ENCODE measurements at places on chromosomes 3 and 15.

- peaks cover 50% of the 10 kb centered on the region for H3K36me3 ChIP-seq
- DNase-seq = no peak
- H3K27me3 ChIP-seq = no peaks in the 10 kb centered on the region
These were observed 23.1 kb downstream of the RIOX2 start for GRCh38 chr3:97949110-97949485.

DNA sequence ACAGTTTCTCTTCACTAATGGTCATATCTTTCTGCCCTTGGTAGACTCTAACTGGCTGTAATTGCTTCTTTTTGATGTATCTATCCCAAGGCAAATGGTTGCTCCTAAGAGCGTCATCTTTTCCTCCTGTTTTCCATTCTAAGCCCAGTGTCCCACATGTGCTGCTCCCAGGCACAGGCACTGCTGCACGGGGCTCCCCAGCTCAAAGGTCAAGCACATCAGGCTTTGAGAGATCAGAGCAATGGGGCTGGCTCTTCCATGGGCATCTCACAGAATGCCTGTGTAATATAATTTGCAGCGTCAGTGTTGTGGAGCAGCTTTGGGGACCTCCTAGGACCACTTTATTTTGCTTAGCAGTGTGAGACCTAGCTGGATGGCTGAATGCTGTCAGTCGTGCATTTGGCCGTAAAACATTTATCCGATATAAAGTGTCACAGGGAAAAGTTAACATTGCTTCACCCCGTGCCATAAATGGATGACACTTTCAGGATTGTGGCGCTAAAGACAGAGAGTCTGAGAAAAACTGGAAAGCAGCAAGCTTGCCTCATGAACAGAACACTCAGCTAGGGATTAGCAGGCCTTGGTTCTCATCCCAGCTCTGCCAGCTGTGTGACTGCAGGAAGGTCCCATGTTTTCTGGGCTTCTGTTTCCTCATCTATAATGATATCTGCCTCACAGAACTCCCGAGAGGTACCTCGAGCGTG, 277.5 kb upstream of the TBL1XR1 start:
- H3K27ac ChIP-seq = no peak overlapping the region
- H3K4me3 ChIP-seq = no peak overlapping the region
- H3K4me1 ChIP-seq = no peaks in the 10 kb centered on the region

DNA sequence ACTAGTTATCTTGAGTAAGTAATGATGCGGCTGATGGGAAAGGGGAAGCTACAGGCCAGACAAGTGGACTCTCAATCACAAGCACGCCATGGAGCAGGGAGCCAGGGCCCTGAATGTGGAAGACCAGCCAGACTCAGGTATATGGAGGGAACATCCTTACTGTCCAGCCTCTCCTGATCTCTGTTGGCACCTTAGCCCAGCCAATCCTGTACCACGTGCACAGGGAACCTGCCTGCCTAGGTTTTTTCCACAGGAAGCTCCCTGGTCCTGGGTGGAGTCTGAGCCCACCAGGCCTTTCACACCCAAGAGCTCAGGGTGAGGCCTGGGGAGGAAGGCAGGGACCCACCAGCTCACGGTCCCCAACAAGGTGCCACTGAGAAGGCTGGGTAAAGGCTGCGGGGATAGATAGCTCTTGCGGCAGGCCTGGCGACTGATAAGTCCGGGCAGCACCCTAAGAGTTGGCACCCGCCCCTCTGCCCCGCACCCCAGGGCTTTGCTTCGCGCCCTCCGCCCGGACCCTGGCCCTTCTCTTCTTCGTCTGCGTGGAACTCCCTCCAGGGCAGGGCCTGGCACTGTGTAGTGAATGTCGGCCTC, 933 bp upstream of the APEH start:
- peaks cover 2% of the 10 kb centered on the region for H3K36me3 ChIP-seq
- H3K27ac ChIP-seq = peak overlapping the region; percentile 98
- peak overlapping the region; percentile 94 for H3K4me3 ChIP-seq
- DNase-seq = no peak
- H3K27me3 ChIP-seq = no peaks in the 10 kb centered on the region
- H3K4me1 ChIP-seq = peaks cover 26% of the 10 kb centered on the region

- DNase-seq = no peak
- H3K36me3 ChIP-seq = no peaks in the 10 kb centered on the region
- H3K27me3 ChIP-seq = peaks cover 4% of the 10 kb centered on the region
- no peaks in the 10 kb centered on the region for H3K4me1 ChIP-seq
These were observed 65.8 kb downstream of the ATP8B4 start for GRCh38 chr15:50053055-50053856.

- peaks cover 32% of the 10 kb centered on the region for H3K4me1 ChIP-seq
- H3K27ac ChIP-seq = peak overlapping the region; percentile 88
- H3K4me3 ChIP-seq = peak overlapping the region; percentile 36
- no peaks in the 10 kb centered on the region for H3K36me3 ChIP-seq
These were observed 3.3 kb upstream of the CEP97 start for GRCh38 chr3:101720851-101721840.

DNA sequence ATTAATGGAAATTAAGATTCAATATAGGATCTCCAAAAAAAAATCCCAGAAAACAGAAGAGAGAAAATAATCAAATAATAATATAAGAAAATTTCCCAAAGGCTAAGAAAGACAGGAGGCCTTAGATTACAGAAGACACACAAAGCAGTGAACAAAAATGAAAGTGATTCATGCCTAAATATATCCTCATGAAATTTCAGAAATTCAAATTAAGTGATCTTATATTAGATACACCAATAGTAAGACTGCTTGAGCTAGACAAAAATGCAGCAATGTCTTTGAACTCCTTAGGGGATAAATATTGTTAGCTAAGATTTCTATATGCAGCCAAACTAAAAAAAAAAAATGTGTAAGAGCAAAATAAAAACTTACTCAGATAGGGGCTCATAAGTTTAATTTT, 44.6 kb upstream of the ARPP21 start:
- H3K4me3 ChIP-seq = no peak overlapping the region
- no peaks in the 10 kb centered on the region for H3K27me3 ChIP-seq
- no peaks in the 10 kb centered on the region for H3K36me3 ChIP-seq
- no peak overlapping the region for H3K27ac ChIP-seq
- DNase-seq = no peak
- H3K4me1 ChIP-seq = peaks cover 48% of the 10 kb centered on the region

DNA sequence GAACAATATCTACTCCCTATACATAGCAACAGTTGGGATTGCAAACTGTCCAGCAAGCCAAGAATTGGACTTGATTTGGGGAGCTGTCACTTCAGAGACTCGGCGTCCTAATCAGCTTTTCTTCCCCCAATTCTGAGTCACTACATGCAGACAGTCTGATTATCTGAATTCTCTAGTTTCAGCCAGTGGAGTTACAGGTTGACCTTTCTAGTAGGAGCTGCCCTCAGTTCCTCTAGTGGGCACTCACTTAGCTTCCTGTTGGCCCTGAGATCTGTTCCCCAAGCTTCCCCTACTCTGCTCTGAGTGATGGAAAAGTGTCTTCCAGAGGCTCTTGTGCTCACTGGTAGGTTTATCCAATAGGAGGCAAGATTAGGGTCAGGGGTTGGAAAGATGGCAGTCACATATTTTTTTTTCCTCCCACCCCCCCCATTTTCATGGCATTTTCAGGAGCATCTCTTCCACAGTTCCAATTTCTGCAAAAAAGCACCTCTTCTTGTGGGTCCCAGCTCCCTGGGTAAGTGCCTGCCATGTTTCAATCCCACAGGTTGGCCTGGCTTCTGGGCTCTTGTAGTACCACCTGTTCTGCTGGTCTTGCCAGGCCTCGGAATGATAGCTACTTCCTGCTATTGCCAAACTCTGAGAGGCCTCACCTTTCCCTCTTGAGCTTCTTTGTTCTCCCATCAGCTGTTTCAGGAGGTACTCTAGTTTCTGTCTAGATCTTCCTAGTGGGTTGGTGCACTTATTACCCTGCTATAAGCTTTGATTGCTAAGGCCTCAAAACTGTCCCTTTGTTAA, 182.2 kb downstream of the RAP2B start:
- H3K4me3 ChIP-seq = no peak overlapping the region
- peaks cover 9% of the 10 kb centered on the region for H3K27me3 ChIP-seq
- DNase-seq = no peak
- H3K36me3 ChIP-seq = peaks cover 5% of the 10 kb centered on the region
- no peak overlapping the region for H3K27ac ChIP-seq

GRCh38 chr3:3084890-3085289, 25.3 kb downstream of the IL5RA start:
- no peaks in the 10 kb centered on the region for H3K36me3 ChIP-seq
- no peak overlapping the region for H3K4me3 ChIP-seq
- H3K27ac ChIP-seq = peak overlapping the region; percentile 81
- peaks cover 34% of the 10 kb centered on the region for H3K4me1 ChIP-seq
- no peak for DNase-seq

- peaks cover 34% of the 10 kb centered on the region for H3K27me3 ChIP-seq
- no peak overlapping the region for H3K27ac ChIP-seq
- H3K4me1 ChIP-seq = no peaks in the 10 kb centered on the region
These were observed 18.7 kb upstream of the GK5 start for GRCh38 chr3:142244056-142244455.

GRCh38 chr3:11185564-11186317, 31.4 kb downstream of the HRH1 start:
- DNase-seq = no peak
- H3K36me3 ChIP-seq = no peaks in the 10 kb centered on the region
- peaks cover 9% of the 10 kb centered on the region for H3K27me3 ChIP-seq
- no peak overlapping the region for H3K27ac ChIP-seq
- H3K4me1 ChIP-seq = no peaks in the 10 kb centered on the region
- no peak overlapping the region for H3K4me3 ChIP-seq

DNA sequence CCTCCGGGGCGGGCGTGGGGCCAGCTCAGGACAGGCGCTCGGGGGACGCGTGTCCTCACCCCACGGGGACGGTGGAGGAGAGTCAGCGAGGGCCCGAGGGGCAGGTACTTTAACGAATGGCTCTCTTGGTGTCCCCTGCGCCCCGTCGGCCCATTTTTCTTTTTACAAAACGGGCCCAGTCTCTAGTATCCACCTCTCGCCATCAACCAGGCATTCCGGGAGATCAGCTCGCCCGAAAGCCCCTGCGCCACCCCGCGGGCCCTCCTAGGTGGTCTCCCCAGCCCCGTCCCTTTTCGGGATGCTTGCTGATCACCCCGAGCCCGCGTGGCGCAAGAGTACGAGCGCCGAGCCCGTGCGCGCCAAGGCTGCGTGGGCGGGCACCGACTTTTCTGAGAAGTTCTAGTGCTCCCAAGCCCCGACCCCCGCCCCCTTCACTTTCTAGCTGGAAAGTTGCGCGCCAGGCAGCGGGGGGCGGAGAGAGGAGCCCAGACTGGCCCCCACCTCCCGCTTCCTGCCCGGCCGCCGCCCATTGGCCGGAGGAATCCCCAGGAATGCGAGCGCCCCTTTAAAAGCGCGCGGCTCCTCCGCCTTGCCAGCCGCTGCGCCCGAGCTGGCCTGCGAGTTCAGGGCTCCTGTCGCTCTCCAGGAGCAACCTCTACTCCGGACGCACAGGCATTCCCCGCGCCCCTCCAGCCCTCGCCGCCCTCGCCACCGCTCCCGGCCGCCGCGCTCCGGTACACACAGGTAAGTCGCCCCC, at the start of gene THBS1:
THBS1 (plus strand) TSS at position 595 of the 757 bp plus-strand sequence. CDS start 779 bp downstream, outside the sequence.
- peak within 1 kb of the TSS; percentile 21 for H3K4me3 ChIP-seq
- H3K27ac ChIP-seq = no peak within 1 kb of the TSS
- peaks cover 15% of the 10 kb centered on the region for H3K4me1 ChIP-seq
- H3K27me3 ChIP-seq = peaks cover 61% of the 10 kb centered on the region
- DNase-seq = no peak

GRCh38 chr3:161072211-161072621, 32.9 kb downstream of the B3GALNT1 start:
- no peaks in the 10 kb centered on the region for H3K27me3 ChIP-seq
- no peak overlapping the region for H3K27ac ChIP-seq
- no peaks in the 10 kb centered on the region for H3K36me3 ChIP-seq
- DNase-seq = no peak
- no peak overlapping the region for H3K4me3 ChIP-seq
- H3K4me1 ChIP-seq = peaks cover 36% of the 10 kb centered on the region

GRCh38 chr15:41862515-41863116, 24.0 kb downstream of the PLA2G4B start:
- no peak overlapping the region for H3K4me3 ChIP-seq
- DNase-seq = no peak
- no peak overlapping the region for H3K27ac ChIP-seq
- H3K4me1 ChIP-seq = no peaks in the 10 kb centered on the region
- H3K36me3 ChIP-seq = no peaks in the 10 kb centered on the region

GRCh38 chr3:29215948-29216347, 64.9 kb upstream of the RBMS3 start:
- H3K27me3 ChIP-seq = no peaks in the 10 kb centered on the region
- H3K27ac ChIP-seq = no peak overlapping the region
- DNase-seq = no peak
- no peaks in the 10 kb centered on the region for H3K4me1 ChIP-seq

DNA sequence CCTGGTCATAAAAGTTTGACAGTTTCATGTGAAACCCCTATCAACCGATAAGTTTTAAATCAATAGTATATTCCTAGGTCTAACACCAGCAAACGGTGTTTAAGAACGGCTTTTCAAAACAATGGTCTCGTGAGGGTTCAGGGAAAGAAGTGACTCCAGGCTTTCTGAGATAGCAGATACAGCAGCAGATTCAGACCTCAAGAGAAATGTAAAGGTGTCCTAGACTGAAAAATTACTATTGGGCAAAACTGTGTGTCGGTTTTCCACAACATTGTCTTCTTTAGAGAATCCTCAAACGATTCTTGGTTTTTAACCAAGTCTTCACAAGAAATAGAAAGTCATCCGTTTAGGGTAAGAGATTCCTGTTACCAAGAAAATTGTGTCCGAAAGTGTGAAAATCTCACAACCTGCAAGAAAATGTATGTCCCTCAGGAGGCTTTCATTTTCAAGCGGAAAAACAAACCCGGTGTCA, 1.2 kb downstream of the SETD2 start:
- H3K4me1 ChIP-seq = peaks cover 58% of the 10 kb centered on the region
- no peak for DNase-seq
- peak overlapping the region; percentile 99 for H3K27ac ChIP-seq
- H3K4me3 ChIP-seq = peak overlapping the region; percentile 97

DNA sequence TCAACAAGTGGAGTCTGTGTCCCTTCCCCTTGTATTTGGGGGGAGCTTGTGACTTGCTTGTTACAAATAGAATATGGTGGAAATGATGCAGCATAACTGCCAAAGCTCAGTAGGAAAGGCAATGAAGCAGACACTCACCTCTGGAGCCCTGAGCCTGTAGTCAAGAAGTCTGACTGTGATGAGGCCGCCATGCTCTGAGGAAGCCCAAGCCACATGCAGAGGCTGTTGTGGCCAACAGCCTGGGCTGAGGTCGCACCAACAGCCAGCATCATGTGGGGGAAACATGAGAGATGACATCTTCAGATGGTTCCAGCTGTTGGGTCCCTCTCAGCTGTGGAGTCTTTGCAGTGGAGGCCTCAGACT, 161.4 kb downstream of the CHSY1 start:
- peaks cover 5% of the 10 kb centered on the region for H3K27me3 ChIP-seq
- no peak overlapping the region for H3K27ac ChIP-seq
- no peak for DNase-seq
- H3K4me3 ChIP-seq = no peak overlapping the region
- no peaks in the 10 kb centered on the region for H3K36me3 ChIP-seq

GRCh38 chr15:77823736-77824135, 191.0 kb upstream of the LINGO1 start:
- DNase-seq = no peak
- H3K4me1 ChIP-seq = peaks cover 9% of the 10 kb centered on the region
- H3K27ac ChIP-seq = no peak overlapping the region
- no peak overlapping the region for H3K4me3 ChIP-seq

GRCh38 chr3:68757157-68757556, 175.2 kb downstream of the TAFA4 start:
- no peak overlapping the region for H3K4me3 ChIP-seq
- H3K27ac ChIP-seq = no peak overlapping the region
- H3K27me3 ChIP-seq = no peaks in the 10 kb centered on the region
- H3K4me1 ChIP-seq = no peaks in the 10 kb centered on the region
- H3K36me3 ChIP-seq = no peaks in the 10 kb centered on the region
- DNase-seq = no peak
